ENCODE measurements at places on chromosomes 1 and 21. TPM values are rescaled to one million over a fixed set of nuclear protein-coding genes. Genes with fewer than 3 reads are reported as not detected.

Gene CFAP45
- 0.65 TPM for total RNA-seq

Gene LPGAT1
- 16.8 TPM for total RNA-seq

Gene LEPROT
- 44.6 TPM for total RNA-seq

Gene IRF2BP2
- total RNA-seq: 91.1 TPM

Gene LRRC39
- not detected for total RNA-seq

Gene OPTC
- total RNA-seq: not detected

Gene MAP3K21
- total RNA-seq: 0.78 TPM

Gene HYI
- total RNA-seq: 123 TPM

Gene TEX38
- not detected for total RNA-seq

Gene THRAP3
- total RNA-seq: 120 TPM

Data from epithelial cell of alveolus of lung (primary cell).